ENCODE measurements at places on chromosomes 7 and 10.

DNA sequence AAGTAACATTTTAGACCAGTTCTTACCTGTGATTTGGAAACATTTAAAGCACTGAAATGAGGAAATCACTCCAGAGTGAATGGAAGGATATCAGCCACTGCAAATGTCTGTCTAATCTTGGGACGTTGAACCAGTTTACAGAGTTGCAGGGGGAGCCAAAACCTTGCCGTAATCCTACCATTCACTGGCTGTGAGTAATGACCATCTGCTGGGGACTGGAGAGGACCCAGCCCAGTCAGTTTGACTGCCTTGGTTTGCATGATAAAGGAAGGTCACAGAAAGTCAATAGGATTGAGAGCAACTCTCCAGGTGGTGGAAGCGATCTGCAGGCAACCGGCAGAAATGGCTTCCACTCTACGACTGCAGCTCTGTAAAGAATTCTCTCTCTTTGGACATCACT is 167.2 kb downstream of the AKR1D1 start:
- no peak for DNase-seq

DNA sequence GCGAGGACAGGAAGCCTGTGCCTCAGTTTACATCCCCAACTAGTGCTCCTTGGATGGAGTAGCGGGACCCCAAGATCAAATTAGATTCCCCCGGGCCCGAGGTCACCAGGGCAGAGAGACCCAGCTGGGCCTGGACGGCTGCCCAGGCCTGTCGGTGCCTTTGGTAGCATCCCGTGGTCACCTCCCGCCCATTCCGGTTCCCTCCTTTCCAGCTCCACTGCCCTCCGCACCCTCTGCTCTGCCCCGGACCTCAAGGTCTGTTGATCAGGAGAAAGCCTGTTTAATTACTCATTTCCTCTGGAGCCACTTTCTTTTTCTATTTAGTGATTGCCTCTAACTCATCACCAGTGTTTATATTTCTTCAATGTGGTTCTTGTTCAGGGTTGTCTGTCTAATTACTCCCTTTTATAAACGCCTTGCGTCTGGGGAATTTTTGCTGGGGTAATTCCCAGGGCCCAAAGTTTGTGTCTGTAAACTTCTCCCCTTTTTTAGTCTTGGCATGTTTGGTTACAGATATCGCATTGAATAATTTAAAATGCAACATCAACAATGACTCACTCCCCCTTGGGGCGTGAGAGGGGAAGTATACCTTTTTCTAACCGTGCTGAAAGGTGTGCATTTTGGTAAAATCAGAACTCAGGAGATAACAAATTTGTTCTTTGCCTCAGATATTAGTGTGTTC is 1.9 kb downstream of the FOXK1 start:
- DNase-seq = peak; percentile 45

DNA sequence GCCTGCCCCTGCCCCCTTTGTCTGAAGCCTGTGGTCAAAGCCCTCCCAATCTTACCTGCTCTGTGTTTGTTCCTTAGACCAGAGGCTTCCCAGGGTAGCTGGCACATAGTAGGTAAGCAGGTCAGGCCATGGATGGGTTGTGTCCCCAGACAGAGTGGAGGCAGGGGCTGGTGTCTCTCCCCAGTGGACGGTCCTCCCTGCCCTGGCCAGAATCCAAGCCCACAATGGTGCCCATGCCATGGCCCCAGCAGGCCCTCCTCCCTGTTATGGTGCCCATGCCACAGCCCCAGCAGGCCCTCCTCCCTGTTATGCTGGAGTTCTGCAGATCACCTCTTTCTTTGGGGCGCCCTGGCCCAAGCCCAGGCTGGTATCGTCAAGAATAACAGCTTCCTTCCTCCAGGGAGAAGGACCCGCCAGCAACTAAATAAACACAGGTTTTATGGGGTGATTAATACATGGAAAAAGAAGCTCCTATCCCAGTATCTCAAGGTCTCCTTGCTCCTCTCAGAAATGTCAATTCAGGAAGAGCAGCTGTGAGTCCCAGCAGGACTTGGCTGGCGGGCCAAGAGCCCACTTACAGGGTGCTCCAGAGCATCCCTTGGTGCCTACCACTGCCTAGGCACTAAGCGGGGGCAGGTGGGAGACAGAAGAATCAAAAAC is 82.0 kb downstream of the NEURL1 start:
- no peak for DNase-seq

DNA sequence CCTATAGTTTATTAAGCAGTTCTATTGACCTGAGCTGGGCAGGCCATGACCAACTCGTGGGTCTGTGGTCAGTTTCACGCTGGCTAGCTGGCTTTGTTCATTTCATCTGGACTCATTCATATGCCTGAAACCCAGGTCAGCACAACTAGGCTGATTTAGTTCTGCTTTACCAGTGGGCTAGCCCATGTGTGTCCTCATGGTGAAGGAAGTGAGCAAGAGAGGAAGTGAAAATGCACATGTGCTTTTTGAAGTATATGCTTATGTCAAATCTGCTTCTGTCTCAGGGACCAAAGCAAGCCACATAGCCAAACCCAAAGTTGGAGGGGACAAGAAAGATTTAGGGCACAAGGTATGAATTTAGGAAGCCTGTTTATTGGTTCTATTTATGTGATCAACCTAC is 154.5 kb downstream of the RNF133 start:
- DNase-seq = no peak

DNA sequence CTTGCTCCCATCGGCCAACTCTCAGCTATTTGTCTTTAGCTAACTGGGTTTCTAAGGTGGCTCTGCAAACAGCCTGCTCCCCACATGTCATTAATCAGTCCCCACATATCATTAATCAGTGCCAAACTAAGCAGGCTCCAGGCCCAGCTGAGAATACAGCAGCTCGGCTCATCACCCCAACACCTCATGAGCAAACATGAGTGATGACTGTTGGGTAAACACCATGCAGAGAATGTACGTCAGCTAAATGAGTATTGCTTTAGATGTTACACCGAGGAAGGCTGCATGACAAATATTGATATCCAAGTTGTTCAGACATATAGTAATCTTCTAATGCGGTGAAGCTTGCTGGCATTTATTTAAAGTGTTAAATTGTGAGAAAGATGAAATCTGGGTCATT is 187.5 kb upstream of the AOAH start:
- no peak for DNase-seq

GRCh38 chr7:70384024-70384423 is 747.9 kb upstream of the GALNT17 start:
- no peak for DNase-seq

DNA sequence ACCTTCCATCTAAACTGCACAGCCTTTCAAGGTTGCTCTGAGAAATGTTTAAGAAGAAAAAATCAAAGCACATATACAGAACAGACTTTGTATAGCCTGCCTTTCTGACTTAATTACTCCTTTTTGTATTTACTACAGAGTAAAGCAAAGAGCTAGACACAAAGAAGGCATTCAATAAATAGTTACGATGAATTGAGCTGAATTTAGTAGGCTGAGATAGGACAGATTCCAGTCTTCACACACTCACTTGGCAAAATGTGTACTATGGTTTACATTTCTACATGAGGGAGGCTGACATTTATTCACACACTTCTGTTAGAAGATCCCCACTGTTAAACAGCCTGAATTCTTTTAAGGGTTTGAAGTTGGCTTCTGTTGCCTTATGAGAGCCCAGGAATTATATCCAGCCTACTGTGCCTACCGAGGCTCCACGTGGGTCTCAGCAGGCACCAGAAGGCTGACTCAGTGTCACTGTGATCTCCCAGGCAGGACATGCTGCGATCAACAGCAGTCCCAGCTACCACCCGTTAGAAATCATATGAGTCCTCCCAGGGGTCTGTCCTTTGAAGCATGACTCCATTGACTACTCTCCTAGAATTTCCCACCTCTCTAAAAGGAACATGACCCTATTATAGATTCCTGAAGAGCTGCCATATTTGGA is 24.5 kb upstream of the SLC25A13 start:
- DNase-seq = no peak

- DNase-seq = no peak
Observed at GRCh38 chr7:132387596-132387995, 188.7 kb downstream of the PLXNA4 start.

- no peak for DNase-seq
Observed at GRCh38 chr10:107083388-107084009, 81.0 kb downstream of the SORCS1 start.

- no peak for DNase-seq
Observed at GRCh38 chr10:15652117-15652516, 67.6 kb downstream of the ITGA8 start.

GRCh38 chr10:130745251-130745650 is 566.3 kb downstream of the TCERG1L start:
- no peak for DNase-seq

GRCh38 chr10:60914690-60915141 is 29.3 kb downstream of the RHOBTB1 start:
- DNase-seq = no peak

DNA sequence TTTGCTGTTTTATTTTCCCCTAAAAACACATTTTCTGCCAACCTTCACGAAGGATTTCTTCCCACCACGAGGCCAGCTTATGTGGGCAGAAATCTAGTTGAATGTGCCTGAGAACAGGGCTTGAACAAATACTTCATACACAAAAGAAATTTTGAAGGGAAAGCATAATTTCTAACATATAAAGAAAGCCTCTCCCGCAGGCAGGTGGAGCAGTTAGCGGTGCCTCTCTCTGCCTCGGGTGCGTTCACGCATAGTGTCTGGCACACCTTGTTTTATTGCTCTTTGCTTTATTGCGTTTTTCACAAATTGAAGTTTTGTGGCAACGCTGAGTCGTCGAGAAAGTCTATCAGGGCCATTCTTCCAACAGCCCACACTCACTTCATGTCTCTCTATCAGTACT is 7.0 kb upstream of the CSGALNACT2 start:
- no peak for DNase-seq

DNA sequence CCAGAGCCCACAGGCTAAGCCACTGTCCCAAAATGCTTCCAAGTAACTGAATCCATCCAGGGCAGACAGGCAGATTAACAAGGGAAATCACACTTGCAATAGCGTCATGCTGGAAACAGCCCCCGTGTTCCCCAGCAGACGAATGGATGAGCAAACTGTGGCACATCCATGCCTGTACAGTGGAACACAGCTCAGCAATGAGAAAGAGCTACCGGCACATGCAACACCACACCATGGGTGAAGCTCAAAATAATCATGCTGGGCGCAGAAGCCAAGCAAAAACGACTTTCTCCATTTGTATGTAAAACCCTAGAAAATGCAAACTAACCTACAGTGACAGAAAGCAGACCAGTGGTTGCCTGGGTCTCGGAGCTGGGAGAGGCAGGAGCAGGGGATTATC is 153.1 kb downstream of the SLIT1 start:
- no peak for DNase-seq

DNA sequence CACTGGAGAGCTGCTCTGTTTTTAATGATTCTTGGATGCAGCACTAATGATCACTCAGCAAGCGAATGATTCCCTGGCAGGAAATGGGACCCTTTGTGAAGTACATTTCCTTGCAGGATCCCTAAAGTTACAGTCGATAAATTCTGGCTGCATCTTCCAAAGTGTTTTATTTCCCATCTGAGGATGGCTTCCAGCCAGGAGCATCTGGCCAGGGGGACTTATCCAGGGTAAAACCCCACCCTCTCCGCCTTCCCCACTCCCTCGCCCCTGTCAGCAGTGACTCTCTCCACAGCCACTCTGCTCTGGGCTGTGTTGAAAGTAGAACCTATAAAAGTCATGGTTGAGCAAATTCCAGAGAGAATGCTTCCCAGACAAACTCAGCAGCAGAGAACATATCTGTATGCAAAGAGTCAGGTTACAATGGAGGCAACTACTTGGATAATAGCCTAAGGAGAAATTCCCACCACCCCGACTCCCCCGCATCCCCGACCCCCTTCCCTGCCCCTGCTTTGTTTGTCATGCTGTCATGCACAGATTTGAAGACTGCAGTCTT is 111.0 kb upstream of the ANLN start:
- DNase-seq = no peak

- DNase-seq = no peak
Observed at GRCh38 chr7:27735831-27736230, 4.1 kb upstream of the TAX1BP1 start.

- DNase-seq = no peak
Observed at GRCh38 chr7:38950309-38950708, 27.4 kb upstream of the POU6F2 start.

DNA sequence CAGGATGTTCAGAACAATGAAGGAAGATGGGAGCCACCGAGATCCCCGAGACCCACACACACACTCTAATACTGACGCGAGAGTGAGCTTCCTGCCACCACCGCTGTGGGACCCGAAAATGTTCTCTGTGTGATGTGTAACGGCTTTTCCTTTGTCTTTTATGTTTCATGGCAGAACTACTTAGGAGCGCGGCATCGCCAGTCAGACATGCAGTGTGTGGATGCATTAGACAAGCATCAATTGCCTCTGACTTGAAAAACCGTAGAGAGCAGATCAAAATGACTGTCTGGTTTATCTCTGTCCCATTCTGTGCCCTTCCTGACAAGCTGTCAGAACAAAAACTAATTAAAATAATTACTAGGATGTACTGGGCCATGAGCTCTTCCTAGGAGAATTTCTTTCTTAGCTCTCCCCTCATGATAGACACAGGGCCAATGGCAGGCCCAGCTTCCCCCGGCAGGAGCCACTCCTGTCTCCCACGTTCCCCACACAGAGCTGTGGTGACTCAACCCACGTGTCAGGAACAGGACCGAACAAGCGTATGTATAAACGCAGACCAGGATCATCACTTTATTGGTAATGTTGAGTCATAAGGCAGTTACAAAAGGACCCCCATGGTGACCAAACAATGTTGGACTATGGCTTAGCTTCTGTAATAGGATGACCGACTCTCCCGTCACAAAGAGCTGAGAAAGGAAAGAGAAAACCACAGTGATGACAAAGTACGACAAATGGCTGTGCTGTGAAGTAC is 705.0 kb downstream of the PARD3 start:
- no peak for DNase-seq

DNA sequence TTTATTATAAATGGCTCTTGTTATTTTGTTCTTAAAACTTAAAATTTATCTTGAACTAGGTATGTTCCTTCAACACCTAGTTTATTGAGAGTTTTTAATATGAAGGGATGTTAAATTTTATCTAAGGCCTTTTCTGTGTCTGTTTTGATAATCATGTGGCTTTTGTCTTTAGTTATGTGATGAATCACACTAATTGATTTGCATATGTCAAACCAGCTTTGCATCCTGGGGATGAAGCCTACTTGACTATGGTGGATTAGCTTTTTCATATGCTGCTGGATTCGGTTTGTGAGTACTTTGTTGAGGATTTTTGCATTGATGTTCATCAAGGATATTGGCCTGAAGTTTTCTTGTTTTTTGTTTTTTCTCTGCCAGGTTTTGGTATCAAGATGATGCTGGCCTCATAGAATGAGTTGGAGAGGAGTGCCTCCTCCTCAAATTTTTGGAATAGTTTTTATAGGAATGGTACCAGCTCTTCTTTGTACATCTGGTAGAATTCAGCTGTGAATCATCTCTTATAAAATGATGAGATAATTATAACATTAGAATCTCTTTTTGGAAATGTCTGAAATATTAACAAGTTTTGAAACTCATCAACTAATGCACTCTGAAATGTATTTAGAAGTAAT is 78.7 kb upstream of the AGR3 start:
- DNase-seq = no peak

Data from activated CD4-positive, alpha-beta T cell treated with anti-CD3 and anti-CD28 coated beads for 48 hours (primary cell).